ENCODE measurements at places on chromosomes 4 and X.

DNA sequence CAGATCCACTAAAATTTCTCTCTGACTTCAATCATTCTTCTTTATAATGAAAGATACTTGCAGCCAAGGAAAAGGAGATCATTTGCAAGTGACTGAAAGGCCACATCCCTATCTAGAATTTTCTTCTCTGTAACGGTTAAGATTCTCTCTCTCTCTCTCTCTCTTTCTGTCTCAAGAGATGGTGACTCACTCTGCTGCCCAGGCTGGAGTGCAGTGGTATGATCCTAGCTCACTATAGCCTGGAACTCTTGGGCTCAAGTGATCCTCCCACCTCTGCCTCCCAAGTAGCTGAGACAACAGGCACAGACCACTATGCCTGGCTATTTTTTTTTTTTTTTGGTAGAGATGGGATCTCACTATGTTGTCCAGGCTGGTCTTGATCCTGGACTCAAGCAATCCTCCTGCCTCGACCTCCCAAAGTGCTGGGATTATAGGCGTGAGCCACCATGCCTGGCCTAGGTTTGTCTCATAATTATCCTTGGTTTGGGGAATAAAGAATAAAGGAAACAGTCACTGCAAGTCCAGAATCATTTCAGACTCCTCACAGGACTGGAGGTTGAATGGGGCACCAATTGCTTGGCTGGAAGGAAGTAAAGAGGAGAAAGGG is 33.3 kb upstream of the GALNT7 start:
- DNase-seq, result no peak

DNA sequence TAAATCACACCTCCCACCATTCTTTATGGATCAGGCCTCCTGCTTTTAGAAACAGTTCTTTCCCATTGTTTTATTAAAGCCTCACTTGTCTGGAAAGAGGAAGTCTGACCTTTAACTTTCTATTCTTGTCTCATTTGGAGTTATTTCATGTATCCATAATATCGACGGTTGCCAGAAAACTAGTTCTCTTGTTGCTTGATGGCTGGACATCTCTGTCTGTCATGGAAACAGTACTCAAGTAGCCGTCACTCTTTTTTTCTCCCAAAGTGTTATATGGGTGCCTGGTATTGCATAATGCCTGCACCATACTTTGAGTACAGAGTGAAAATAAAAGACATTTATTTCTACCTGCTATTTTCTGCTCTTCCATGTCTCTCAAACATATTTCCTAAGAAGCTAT is 61.4 kb downstream of the PHEX start:
- DNase-seq, result no peak

DNA sequence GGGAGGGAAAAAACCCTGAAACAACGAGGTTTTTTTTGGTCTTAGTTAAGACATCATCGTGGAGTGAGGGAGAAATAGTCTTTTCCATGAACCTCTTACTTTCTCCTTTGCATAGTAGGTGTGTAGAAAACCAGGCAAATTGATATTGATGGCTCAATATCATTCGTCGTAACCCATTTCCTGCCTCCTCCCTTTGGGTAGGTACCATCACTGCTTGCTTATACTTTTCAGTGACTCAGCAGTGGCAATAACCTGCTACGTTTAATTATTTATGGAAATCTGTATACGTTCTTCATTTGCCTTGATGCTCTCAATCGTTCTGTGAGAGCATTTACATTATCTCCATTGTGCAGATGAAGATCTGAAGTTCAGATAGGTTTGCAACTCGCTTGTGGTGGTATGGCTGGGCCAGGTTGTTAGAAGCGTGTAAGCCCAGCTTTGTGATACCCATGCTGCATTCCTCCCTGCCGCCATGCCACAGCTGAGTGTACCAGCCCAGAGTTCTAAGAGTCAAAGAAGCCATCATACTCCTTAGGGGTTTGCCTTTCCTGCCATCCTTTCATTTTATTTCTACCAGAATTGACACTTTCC is 212.9 kb downstream of the ARHGAP10 start:
- DNase-seq, result no peak

DNA sequence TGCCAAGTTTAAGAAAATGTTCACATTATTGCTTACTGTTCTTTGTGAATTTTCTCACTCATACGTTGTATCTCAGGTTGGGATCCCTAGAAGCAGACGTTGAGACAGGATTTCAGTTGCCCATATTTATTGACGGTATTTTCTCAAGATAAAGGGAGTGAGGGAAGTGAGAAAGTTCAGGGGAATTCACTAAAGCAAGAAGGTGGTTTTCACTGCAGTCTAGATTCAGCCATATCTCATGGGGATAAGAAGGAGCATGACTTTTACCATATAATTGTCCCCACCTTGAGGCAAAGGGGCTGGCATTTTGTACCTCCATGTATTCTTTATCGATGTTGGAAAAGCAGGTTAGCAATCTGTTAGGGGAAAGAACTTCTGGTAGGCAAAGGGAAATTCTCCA is 543.0 kb downstream of the CCSER1 start:
- no peak for DNase-seq

GRCh38 chr4:134313591-134313990 is 112.0 kb upstream of the PABPC4L start:
- no peak for DNase-seq

- DNase-seq, result peak; percentile 31
Observed at GRCh38 chrX:133909888-133910287, 75.5 kb downstream of the GPC3 start.

- DNase-seq, result no peak
Observed at GRCh38 chr4:13601048-13601447, 26.5 kb downstream of the BOD1L1 start.

DNA sequence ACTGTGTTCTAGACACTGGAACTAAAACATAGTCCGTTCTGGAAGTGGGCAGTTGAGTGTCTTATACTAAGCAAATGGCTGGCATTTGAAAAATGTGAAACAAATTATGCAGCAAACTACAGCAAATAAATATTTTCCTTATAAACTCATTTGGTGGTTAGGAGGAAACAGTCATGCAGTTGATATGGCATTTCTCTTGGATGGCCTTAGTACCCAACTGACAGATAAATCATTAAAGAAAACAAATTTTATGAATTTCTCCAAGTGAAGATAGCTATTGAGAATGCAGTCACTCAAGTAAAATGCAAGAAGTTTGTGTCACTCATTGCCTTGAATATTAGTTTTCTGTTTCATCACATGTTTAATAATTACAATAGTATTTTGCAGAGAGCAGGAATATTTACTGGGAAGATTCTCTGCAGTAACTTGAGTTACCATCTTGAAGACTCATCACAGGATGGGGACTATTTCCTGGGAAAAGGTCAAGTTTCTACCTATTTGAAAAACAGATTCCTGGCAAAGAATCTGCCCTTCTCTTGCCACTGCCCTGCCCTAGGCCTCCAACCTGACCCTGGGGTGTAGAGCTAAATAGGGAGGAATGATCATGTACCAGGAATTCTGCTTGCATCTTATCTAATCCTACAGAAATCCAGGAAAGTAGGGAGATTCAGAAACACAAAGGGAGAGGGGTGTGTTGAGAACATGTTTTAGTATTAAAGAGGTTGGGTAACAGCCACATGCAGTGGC is 105.9 kb downstream of the SH3RF1 start:
- DNase-seq, result no peak

DNA sequence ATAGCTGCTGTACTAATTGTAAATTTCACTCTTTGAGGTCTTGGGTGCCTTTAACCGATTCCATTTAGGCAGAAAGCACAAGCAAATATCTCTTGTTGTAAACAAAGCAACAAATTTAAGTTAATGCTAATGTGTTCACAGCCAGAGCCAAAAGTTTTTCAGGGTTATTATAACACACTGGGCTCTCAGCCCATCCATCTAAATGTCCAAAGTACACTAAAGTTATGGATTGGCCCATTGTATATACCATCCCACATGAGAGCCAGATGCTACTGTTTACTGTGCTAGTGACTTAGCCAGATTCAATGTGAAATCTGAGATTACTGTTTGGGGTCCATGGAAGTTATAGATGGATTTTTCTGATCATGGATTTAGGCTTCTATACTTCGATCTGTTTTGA is 186.7 kb downstream of the LARP7 start:
- peak; percentile 84 for DNase-seq

DNA sequence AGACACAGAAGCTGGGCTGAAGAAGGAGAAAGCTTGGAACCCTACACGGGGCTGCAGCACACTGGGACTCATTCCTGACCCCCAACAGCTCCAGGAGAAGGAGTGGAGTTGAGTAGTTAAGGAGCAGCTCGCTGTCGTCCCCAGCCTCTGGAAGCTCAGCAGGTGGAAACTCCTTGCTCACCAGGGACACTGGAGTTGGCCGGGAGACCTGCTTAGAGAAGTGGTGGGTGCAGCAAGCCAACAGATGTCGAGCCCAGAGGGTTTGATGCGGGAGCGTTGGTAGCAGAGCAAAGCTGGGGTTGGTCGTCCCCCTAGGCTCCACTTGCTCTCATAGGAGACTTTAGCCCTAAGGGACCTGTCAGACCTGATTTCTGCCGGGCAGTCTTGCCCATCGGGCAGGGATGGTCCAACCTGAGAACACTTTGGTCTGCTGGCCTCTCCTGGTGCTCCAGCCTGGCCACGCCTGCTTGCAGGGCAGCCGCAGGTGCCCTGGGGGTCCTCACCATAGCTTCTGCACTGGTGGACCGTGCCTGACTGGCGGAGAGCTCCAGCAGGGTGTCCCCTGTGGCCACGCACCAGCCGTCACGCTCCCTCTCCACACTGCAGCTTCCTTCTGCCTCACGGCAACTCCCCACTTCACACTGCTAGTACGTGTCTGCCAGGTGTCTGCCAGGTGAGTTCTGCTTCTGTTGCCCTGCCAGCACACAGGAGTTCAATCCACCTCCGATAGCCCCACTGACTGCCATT is 353.7 kb downstream of the GASK1B start:
- no peak for DNase-seq

GRCh38 chr4:7112656-7113055 is 44.8 kb upstream of the GRPEL1 start:
- no peak for DNase-seq

GRCh38 chr4:175459571-175459970 is 352.5 kb downstream of the GPM6A start:
- DNase-seq, result no peak

DNA sequence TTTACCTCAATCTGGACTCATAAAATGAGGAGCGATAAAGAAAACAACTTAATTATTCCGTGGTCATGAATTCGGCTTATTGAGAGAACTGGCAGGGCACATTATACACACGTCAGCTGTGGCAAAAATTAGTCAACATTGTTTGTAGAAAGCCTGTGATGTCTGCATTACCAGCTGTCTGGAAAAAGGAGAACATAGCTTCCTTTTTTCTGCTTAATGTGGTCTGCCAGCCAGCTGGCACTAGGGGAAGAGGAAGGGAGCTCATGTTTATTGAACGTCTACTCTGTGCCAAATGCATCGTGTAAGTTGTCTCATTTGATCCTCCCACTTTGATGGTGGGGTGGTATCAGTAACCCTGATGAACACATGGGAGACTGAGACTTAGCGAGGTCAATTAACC is 367.6 kb downstream of the ARHGAP24 start:
- DNase-seq, result peak; percentile 80

- DNase-seq, result peak; percentile 42
Observed at GRCh38 chrX:153519569-153520286, 2.3 kb downstream of the ATP2B3 start.

GRCh38 chrX:19602866-19603622 is 87.7 kb upstream of the MAP3K15 start:
- DNase-seq, result no peak

- DNase-seq, result no peak
Observed at GRCh38 chr4:107835406-107835805, 10.7 kb downstream of the SGMS2 start.

- DNase-seq, result no peak
Observed at GRCh38 chrX:75086731-75087195, 69.3 kb downstream of the ABCB7 start.

- no peak for DNase-seq
Observed at GRCh38 chrX:110563282-110563681, 204.6 kb downstream of the RTL9 start.

DNA sequence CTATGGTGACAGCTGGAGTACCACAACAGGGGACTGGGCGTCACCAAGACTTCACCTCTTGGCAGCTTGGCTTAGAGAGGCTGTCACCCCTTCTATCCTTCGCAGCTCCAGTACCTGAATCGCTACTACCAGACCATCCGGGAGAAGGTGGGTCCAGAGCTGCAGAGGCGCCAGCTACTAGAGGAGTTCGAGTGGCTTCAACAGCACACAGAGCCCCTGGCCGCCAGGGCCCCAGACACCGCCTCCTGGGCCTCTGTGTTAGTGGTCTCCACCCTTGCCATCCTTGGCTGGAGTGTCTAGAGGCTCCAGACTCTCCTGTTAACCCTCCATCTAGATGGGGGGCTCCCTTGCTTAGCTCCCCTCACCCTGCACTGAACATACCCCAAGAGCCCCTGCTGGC is 11.6 kb upstream of the SASH3 start:
- DNase-seq, result no peak

GRCh38 chr4:39873823-39874222 is 103.9 kb downstream of the PDS5A start:
- no peak for DNase-seq

DNA sequence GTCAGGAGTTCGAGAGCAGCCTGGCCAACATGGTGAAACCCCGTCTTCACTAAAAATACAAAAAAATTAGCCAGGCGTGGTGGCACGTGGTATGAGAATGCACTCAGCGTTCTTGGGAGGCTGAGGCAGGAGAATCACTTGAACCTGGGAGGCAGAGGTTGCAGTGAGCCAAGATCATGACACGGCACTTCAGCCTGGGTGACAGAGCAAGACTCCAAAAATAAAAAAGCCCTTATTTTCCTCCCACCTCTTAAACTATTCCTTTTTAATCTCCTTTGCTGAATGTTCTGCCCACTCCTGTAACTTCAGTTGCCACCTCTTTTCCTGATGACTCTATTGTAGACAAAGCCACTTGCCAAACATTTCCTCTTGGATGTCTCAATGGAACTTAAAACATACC is 72.6 kb downstream of the TAF1 start:
- DNase-seq, result no peak

GRCh38 chr4:146182443-146182842 is 6.9 kb downstream of the LSM6 start:
- DNase-seq, result no peak

DNA sequence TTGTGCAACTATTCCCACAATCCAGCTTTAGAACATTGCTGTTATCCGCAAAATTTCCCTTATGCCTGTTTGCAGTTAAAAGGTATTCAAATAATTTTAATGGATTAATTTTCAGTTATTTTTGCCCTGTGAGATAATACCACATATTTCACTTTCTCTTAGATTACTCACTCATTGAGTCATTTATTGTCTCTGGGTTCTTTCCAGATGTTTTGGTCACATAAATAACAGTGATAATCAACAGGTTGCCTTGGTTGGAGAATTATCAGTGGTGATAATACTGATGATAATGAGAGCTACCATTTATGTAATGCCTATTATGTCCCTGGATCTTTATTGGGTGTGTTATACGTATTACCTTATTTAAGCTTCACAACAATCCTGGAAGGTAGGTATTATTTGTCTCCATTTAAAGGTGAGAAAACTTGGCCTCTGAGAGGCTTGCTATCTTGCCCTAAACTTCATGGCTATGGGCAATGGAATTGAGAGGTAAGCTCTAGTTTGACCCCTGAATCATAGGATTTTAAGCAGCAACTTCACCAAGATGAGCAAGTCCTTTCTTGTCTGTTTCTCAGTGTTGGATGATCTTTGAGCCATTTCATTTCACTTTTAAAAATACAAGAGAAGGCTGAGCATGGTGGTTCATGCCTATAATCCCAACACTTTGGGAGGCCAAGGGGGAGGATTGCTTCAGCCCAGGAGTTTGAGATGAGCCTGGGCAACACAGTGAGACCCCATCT is 87.4 kb downstream of the KIT start:
- no peak for DNase-seq

All from NCI-H446 (cell line).